ENCODE measurements at places on chromosomes 2 and 18.

- no peak for DNase-seq
Measured at GRCh38 chr2:78351208-78351607, 674.3 kb upstream of the REG3G start.

GRCh38 chr2:122516775-122517174, 761.3 kb downstream of the TSN start:
- DNase-seq = no peak

DNA sequence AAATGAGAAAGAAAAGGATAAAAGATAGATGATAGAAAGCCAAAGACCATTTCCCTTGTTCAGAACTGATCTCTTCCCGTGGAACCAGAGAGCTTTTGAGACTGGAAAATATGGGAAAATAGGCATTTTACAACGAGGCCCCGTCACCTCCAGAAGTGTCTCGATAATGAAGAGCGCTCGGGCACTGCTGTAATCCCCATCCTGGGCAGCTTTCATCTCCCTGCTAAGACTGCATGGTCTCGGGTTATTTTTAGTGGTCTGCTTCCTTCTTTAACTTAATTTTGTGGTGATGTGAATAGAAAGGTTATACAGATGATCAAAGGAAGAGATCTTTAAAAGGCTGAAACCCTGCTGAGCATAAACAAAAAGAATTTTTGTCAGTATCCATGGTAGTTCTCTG, 176.6 kb downstream of the METTL4 start:
- DNase-seq = no peak

DNA sequence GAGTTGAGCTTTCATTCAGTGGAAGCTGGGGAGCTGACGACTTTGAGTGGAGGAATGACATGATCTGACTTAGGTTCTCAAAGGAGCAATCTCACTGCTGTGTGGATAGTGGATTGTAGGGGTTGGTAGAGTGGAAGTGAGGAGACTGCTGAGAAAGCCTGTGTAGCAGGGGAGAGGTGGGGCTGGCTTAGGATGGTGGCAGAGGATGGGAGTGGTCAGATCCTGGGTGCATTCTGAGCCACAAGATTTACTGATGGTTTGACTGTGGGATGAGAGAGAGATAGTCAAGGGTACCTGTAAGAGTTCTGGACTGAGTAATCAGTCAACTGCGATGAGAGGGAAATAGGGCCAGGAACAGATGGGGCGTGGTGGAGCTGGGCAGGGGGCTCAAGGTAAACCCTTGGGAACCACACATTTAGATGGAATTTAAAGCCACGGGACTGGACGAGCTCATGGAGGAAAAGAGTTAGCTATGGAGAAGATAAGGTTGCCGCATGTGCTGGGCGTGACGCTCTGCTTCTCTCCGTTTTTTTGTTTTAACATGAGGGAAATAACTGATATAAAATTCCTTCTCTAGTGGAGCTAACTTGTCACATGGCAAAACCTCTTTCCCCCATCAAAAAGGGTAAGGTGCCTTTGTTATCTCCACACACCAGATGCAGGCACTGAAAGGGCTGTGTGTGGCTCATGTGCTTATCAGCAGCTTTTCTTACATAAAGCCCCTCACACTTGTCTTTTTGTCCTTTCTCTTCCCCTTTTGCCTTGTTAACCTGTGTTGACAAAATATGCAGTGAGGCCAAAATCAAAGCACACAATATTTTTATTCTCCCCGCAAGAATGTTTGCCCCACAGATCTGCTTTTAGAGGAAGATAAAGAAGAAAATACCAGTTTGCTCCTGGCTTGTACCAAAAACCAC, 379.8 kb downstream of the TSN start:
- no peak for DNase-seq

GRCh38 chr18:46630160-46630559, 26.9 kb downstream of the LOXHD1 start:
- DNase-seq = no peak

GRCh38 chr2:23503682-23504081, 118.7 kb downstream of the KLHL29 start:
- DNase-seq = no peak

GRCh38 chr2:129253461-129253812, 726.0 kb upstream of the RAB6C start:
- DNase-seq = no peak

GRCh38 chr18:13463526-13464210, 245.1 kb downstream of the LDLRAD4 start:
- DNase-seq = no peak

DNA sequence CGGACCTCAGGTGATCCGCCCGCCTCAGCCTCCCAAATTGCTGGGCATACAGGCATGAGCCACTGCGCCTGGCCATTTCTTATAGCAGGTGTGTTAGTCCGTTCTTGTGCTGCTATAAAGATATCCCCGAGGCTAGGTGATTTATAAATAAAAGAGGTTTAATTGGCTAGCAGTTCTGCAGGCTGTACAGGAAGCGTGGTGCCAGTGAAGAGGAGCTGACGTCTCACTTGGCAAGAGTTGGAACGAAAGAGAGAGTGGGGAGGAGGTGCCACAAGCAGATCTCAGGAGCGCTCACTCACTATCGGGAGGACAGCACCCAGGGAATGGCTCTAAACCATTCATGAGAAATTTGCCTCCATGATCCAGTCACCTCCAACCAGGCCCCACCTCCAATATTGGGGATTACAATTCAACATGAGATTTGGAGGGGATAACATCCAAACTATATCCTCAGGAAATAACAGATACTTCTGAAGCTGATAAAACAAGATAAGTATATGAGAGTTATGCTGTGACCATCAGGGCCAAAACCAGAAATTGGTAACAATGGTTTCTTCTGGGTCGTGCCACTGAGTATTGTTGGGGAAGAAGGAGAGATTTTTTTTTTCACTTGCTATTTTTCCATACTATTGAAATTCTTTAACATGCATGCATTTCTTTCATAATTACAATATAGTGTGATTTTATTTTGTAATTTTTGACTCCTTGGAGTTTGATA, 7.4 kb upstream of the RMC1 start:
- DNase-seq = no peak

- DNase-seq = peak; percentile 41
Measured at GRCh38 chr2:207725873-207726578, 14.6 kb downstream of the CCNYL1 start.

DNA sequence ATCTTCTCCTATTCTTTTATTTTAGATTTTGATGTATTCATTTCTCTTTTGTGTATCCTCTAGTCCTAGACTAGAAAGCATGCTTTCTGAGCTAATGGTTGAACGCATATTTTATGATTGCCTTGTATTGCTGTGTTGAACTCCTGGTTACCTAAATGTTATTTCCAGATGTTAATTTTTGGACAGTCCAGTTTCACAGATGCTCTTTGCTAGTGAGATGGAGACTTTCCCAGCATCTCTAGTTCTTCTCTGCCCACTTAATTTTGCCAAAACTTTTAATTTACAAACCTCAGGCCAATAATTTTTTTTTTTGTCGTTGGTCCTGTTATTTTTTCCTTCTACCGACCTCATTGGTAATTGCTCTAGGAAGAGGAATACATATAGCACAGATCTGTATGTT, 153.2 kb downstream of the HAUS1 start:
- no peak for DNase-seq

GRCh38 chr2:98749066-98749450, 18.1 kb upstream of the MGAT4A start:
- no peak for DNase-seq

GRCh38 chr18:72738136-72738535, 129.7 kb downstream of the NETO1 start:
- DNase-seq = no peak

GRCh38 chr2:167147271-167147941, 259.1 kb downstream of the XIRP2 start:
- no peak for DNase-seq

GRCh38 chr2:155997538-155997937, 335.0 kb downstream of the NR4A2 start:
- no peak for DNase-seq

DNA sequence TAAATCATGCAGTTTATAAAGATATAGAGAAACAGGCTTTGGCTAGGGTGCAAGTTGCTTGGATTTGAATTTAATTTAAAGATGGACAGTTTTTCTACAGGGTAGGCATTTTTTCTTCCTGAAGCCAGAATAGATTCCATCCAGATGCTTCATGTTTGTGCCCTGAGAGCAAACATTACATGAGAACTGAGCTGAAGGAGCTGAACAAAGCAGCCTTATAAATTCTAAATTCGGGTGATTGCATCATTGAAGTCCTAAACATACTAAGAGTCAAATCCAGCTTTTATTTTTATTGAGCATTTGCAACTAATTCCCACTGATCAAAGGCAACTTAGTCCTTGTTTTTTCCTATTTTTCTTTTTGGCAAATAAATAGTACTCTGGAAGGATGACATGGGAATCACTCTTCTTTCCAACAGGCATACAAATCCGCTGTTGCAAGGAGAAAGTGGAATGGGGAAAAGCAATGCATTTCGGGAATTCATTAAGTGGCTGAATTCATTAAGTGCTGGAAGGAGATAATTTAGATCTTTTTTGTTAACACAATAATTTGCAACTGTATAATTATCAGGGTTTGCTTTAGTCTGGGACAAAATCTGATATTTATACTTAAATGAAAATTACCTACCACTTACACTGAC, 828.0 kb downstream of the SLC4A3 start:
- no peak for DNase-seq

DNA sequence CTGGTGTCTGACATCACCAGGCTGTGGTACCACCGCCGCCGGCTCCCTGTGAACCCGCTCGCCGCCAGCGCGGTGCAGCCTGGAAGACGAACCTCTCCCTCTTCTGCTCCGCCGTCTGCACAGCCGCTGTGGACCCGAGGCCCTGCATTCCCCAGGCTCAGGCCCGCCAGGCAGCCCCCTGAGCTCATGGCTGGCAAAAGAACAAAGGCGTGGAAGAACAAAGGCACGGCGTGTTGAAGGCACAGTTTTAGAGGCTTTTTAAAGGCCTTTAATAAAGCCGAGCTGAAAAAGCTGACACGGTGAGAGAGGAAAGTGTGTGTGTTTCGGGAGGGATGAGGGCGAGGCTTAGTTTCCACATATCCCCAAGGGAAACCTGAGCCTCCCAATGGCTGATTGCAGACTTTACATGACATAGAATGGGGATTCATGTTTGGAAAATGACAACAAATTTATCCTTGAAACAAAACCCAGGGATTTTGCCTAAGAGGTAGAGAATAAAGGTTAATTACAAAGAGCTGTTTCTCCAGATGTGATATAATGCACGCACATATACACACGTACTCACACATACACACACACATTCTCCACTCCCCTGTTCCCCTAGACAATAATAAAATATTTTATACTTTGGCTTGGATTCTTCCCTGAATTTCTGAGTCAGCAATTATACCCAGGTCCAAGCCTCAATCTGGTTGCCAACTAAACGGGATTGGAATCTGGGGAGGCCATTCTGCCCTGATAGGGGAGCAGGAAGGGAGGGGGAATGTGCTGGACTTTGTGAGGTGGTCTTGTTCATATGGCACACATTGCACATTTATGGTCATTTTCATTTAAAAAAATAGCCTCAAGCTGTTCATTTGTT, 39.7 kb downstream of the RFX8 start:
- no peak for DNase-seq

GRCh38 chr2:90069290-90069894, 1377.9 kb downstream of the RPIA start:
- peak; percentile 22 for DNase-seq

DNA sequence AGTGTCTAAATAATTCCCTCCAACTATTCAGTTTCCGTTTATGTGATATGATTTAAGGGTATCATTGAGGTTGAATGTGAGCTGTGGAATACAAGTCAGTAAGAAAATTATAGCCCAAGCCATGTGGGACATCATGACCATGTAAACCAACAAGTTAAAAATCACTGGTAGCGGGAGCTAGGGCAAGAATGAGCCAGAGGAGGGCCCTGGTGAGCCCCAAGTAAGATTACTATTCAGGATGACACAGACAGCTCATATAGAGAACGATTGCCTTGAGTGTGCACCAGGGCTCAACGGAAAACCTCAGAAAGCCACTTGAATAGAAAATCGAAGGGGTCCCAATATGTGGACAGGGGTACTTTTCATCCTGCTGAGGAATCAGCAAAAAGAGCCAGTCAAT, 87.8 kb upstream of the RBMS1 start:
- no peak for DNase-seq

DNA sequence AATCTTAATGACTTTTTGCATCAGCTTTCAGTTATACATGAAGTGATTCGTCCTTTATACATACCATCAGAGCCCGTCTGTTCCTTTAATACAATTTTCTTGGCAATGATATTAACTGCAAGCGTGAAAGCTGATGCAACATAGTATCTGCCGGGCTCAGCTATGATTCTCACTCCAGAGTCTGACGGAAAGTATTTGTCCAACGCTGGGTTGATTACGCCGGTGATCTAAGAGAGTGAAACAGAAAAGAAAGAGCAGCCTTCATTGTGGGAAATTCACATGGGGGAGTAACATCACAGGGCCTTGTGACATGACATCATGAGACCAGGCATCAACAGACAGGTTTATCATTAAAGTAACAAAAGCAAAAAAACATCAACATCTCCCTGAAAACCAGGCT, 6.2 kb downstream of the ODC1 start:
- no peak for DNase-seq

DNA sequence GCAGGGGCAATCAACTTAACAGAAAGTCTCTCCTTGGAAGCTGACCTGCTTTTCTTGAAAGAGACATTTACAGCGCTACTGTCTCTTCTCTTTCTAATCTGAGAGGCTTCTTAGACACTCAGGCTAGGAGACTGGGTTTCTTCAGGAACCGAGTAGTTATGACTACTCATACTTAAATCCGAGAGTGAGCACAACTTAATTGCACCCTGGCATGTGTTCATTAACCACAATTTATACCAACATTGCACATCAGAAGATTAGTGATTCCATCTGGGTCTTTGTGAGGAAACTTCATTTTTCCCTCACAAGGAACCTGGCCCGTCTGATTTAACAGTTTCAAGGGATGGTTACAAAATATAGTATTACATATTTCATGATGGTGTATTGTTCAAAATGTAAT, 176.9 kb downstream of the UBE2E3 start:
- DNase-seq = no peak

- DNase-seq = no peak
Measured at GRCh38 chr2:15260835-15261234, 300.3 kb downstream of the NBAS start.

DNA sequence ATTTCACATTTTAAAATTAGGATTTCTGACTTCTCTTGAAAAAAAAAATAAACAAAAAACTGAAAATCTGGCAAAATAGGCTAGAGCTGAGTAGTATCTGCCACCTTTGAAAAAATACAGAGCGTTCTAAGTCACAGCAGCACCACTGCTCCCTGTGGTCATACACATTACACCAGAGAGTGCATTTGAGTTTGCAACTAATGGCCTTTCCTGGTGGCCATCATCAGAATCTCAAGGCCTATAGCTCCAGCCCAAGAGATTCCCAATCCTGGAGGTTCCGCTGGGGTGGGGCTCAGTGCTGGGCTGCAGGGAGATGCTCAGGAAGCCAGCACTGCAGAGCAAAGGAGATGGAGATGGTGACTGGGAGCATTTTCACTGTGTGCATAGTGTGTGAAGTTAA, 17.5 kb downstream of the SMYD1 start:
- no peak for DNase-seq

GRCh38 chr2:174563530-174564282, 33.9 kb downstream of the WIPF1 start:
- no peak for DNase-seq

- no peak for DNase-seq
Measured at GRCh38 chr2:142020368-142020767, 110.4 kb downstream of the LRP1B start.
